Activated T-helper 9 cell treated with anti-CD3 and anti-CD28 coated beads, Interleukin-2, amount 50 U/mL, for 16 hours (primary cell): ENCODE measurements at places on chromosomes 3 and 15.

DNA sequence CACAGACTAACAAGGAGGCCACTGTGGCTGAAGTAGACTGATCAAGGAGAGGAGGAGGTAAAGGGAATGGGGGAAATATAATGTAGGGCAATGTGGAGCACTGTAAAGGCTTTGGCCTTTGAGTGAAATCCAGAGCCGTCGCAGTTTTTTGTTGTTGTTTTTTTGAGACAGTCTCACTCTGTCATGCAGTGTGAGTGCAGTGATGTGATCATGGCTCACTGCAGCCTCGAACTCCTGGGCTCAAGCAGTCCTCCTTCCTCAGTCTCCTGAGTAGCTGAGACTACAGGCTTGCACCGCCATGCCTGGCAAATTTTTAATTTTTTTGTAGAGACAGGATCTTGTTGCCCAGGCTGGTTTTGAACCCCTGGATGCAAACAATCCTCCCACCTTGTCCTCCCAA lies 32.2 kb downstream of the PPP4R2 start:
- no peak for DNase-seq

DNA sequence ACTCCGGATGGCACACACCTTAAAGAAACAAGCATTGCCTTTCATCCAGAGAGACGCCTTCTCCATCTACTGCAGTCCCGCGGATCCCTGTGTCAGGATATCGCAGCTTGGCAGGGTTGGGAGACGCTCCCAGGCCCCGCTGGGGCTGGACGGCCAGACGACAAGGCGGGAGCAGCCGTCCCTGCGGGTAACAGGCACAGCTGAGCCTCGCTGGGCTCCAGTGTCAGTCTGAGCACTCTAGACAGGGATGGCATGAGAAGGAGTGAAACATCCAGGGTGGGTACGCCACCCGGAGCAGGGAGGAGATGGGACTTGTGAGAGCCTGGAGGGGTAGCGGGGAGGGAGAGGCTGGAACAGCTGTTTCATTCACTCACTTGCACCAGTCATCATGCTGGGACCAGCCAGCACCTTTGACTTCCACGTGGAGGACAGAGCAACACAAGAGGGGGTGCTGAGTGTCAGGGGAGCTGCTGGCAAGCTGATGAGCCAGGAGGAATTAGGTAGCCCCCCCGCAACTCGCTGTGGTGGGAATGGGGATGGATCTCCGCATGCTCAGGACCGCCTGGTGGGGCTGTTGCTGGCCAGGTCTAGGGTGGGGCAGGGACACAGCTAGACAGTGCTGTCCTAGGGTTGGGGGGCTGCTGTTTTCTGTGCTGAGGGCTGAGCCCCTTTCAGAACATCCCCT lies 31.6 kb upstream of the SNRPA1 start:
- no peak for DNase-seq

DNA sequence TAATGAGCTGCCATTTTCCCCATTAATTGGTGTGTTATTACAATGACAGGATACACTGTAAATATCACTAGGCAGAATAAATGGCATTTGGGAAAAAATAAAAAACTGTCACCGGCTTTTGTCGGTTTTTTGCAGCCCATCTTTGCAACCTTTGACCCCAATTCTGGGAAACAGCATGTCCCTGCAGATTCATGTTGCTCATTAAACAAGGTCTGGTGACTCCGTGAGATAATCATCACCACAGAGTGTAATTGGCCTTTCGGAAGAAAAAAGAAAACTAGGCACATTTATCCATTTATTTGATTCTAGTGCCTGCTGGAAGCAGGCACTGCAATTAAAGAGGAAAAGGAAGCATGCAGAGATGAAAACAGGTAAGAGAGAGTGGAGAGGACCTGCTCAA lies 64.5 kb downstream of the TRAT1 start:
- DNase-seq: no peak

DNA sequence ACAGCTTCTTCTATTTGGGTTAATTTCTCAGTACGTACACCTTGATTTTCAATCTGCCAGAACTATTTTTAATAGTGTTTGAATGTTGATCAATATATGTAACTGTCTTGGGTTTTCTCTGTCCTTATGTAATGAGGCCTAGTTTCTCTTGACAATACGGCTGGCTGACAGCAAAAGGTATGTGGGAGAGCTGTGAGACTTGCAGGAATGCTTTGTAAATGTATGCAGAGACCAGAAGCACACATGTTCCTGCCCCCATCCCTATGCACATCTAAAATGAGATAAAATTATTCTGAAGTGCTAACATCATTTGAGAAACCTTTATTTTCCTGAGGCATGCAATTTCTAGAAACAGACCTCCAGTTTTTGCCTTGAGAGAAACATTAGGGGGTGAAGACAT lies 593.8 kb upstream of the GBE1 start:
- DNase-seq: no peak

- DNase-seq: no peak
These were observed 143.9 kb downstream of the LSAMP start for GRCh38 chr3:116301422-116301821.

GRCh38 chr3:181457756-181458155 lies 254.0 kb upstream of the SOX2 start:
- no peak for DNase-seq

- DNase-seq: no peak
These were observed at the start of gene IGF2BP2 for GRCh38 chr3:185825006-185825638. IGF2BP2 (minus strand) TSS chr3:185825042; CDS start chr3:185824960, 82 bp downstream.

DNA sequence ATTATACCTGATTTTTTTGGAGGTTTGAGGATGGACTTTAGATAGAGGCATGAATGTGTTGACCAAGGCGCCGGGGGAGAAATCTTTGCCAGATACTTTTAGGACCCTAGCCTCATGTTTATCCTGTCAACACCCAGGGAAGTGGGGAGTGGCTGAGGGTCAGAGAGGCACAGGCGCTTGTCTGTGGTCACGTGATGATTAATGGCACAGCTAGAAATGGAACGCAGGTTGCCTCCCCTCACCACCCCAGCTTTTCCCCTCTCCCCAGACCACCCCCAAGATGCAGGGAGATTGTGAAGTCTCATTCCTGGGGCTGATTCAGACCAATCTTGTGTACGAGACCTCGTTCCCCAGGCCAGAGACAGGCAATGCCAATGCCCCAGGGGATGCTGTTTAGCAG lies 218.4 kb upstream of the LINGO1 start:
- no peak for DNase-seq

DNA sequence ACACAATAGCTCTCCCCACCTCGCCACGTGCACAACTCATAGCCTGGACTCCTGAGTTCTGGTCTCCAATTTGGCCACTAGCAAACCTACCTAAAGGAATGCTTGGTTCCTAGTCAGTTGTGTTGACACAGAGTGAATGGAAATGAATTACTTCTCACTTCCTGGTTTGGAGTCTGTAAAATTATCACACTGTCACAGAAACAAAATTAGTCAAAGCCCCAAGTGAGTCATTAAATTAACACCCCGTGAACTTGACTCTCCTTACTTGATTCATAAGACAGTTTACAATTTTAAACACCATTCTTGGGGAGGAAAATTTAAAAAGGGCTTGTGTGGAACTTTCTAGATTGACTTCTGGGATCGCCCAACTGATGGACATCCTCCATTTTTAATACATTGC lies 276.2 kb upstream of the CTNNB1 start:
- DNase-seq: no peak

GRCh38 chr15:42490291-42490670 lies 660 bp downstream of the ZNF106 start:
- no peak for DNase-seq

- DNase-seq: no peak
These were observed 75.5 kb downstream of the RBPMS2 start for GRCh38 chr15:64699751-64700388.

GRCh38 chr3:49662720-49663413 lies 11.3 kb upstream of the APEH start:
- DNase-seq: no peak

DNA sequence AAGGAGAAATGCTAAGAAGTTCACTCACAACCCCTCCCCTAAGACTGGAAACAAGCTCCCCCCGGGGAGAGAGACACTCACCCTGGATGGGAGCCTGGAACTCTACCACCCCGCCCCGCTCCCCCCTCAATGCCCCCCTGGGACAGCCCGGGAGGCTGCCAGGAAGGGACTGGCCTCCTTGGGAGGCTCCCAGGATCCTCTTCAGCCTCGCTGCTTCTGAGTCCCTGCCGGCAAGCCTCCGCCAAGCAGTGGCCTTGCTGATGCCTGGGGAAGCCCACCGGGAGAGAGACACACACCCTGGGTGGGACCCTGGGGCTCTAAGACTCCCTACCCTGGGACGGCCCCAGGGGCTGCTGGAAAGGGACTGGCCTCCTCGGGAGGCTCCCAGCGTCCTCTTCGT lies 33.4 kb downstream of the CPEB1 start:
- DNase-seq: no peak

- DNase-seq: no peak
These were observed 932 bp downstream of the ARL8B start for GRCh38 chr3:5122741-5123706.

GRCh38 chr3:42023380-42023779 lies 61.5 kb upstream of the ULK4 start:
- no peak for DNase-seq

GRCh38 chr3:177787279-177788041 lies 590.2 kb upstream of the TBL1XR1 start:
- DNase-seq: no peak
